ENCODE measurements at places on chromosomes 13 and 19.
A peak's percentile ranks its signal among the peaks of the same experiment; 100 is the strongest.

GRCh38 chr13:95226932-95227695 lies 74.1 kb downstream of the ABCC4 start:
- no peak for DNase-seq

- no peak for DNase-seq
Observed at GRCh38 chr13:87129602-87130300, 541.4 kb upstream of the SLITRK5 start.

DNA sequence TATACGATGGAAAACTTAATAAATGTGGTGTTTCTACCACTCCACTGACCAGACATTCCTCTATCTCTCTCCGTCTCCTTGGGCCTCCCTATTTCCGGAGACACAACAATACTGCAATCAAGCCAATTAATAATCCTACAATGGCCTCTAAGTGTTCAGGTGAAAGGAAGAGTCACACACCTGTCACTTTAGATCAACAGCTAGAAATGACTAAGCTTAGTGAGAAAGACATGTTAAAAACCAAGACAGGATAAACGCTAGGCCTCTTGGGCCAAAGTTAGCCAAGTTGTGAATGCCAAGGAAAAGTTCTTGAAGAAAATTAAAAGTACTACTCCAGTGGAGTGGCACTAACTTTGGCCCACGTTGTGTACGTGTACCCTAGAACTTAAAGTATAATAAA lies 22.5 kb downstream of the ZDHHC20 start:
- DNase-seq = no peak

- DNase-seq = no peak
Observed at GRCh38 chr13:57857945-57858344, 226.4 kb downstream of the PCDH17 start.

DNA sequence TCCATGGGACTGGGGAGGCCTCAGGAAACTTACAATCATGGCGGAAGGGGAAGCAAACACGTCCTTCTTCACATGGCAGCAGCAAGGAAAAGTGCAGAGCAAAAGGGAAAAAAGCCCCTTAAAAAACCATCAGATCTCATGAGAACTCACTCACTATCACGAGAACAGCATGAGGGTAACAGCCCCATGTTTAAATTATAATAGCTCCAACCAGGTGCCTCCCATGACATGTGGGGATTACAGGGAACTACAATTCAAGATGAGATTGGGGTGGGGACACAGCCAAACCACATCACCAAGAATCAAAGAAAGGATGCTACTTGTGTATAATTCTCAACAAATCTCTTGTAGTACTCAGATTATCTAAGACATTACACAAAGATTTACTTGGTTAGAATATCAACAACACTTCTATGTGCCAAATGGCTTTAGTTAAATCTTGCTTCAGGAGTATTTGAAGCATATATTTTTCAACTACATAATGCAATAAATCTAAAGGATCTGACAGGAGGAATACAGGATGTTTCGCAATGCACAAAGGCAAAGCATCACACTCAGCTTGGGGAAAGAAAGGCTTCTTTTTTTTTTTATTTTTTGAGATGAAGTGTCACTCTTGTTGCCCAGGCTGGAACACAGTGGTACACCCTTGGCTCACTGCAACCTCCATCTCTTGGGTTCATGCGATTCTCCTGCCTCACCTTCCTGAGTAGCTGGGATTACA lies 180.0 kb downstream of the LHFPL6 start:
- no peak for DNase-seq

DNA sequence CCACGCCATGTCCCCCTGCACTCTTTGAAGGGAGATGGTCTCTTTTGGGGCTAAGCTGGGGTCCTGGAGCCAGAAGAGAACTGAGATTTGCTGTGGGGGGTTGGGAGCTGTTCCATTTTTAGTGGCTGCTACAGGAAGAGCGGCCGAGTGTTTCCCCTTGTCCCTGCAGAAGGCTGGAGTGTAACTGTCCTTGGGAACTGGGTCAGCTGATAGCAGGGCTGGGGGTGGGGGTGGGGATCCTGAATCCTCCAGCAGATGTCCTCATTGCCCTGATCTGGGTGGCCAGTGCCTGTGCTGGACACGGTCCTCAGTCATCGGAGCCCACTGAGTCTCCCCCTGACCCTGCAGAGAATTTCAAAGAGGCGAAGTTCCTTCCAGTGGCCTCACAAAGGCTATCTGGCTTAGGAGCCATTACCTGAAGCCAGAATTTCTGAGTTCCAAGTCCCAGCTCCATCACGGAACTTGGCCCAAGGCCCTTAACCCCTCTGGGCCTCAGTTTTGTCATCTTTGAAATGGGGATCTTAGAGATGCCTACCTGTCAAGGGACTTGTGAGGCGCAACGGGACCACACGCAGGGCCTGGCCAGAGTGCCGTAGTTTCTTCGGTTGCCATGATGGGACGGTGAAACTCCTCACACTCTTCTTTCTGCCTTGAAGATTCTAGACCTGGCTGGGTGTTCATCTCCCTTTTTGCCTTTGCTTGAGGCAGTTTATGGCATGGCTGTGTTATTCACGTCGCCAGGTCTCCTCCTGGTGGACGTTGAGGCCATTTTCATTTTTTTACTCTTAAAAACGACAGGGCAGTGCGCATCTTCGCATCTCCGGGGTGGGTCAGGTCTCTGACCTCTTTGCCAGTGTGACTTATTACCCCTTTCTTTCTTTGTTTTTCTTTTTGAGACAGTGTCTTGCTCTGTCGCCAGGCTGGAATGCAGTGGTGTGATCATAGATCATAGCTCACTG lies 51.9 kb downstream of the DNM2 start:
- peak; percentile 53 for DNase-seq

GRCh38 chr13:42547612-42548011 lies 26.3 kb upstream of the TNFSF11 start:
- DNase-seq = no peak

DNA sequence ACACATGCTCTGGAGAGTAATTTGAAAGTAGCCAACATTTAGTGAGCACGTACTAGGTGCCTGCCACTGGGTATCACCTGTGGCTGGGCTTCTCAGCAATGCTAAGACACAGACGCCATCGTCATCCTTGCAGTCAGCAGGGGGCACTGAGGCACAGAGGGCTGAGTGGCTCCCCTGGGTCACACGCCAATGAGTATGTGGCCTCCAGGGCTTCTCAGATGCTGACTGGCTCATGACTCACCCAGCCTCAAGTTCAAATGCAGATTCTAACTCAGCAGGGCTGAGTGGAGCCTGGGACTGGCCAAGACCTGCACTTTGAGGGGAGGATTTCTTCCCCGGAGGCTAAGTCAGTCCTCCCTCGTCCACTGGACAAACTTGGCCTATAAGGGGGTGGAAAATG lies 115.1 kb upstream of the CACNA1A start:
- peak; percentile 77 for DNase-seq

GRCh38 chr19:7706188-7706954 lies 4.4 kb upstream of the FCER2 start:
- no peak for DNase-seq

- DNase-seq = no peak
Observed at GRCh38 chr13:36385489-36385888, 39.3 kb upstream of the SPART start.

DNA sequence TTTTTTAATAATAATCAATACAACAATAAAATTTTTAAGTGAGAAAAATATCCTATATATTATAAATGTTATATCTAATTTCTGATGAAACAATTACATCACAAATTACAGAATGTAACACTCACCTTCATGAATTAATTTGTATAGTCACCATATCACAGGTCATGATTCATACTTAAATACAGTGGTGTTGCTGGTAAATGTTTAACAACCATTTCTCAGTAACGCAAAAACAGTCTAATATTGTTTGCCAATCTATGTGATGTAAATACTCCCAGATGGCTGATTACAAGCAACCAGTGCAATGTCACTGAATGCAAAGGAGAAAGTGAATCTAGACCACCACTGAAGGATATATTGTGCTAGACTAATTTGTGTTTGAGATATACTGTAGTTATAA lies 97.5 kb downstream of the DIAPH3 start:
- DNase-seq = no peak

- DNase-seq = no peak
Observed at GRCh38 chr13:98280176-98280510, 103.1 kb upstream of the RNF113B start.

DNA sequence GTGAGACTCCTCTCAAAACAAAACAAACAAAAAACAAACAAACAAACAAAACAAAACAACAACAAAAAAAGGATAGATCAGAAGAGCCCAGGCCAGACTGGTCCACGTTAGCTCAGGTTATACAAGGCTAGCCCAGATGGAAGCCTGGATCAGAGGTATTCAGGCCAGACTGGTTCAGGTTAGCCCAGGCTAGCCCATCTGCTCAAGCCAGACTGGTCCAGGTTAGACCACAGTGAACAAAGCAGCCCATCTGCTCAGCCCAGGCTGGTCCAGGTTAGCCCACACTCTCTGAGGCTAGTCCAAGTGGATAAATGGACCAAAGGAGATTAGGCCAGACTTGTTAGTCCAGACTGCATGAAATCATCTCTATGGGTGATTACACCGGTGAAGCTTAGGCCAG lies 41.2 kb downstream of the CCL25 start:
- DNase-seq = no peak

DNA sequence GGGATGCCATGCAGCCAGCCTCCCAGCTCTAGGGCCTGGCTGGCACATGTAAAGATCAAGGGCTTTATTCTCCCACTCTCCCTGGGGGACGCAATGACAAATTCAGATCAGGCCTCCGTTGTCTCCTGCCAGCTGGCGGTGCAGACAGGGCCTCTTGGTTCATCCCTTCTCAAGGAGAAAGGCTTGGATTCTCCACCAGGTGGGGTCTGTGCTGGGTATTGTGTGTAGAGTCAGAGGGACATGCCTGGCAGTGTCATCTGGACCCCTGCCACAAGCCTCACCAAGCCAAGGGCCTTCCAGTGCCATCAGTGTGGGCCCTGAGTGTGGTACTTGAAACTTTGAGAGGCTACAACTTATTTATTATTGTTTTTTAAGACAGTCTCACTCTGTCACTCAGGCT lies 8.4 kb upstream of the PTPRS start:
- no peak for DNase-seq

DNA sequence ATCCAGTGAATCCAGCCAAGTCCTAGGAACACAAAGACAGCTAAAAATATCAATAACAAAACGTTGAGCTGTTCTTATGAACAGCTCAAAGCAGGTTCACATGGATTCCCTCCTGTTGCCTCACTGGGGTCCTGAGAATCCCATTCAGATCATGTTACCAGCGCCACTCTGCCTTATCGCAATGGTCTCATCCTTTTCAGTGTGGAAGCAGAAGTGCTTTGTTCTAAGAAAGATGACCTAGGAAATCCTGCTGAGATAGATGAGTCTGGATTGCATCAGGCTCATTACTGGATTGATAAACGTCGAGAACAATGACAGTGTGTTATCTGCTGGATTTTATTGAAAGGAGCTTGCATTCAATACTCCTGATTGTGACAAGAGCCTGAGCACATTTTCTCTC lies 87.0 kb downstream of the SLAIN1 start:
- no peak for DNase-seq

DNA sequence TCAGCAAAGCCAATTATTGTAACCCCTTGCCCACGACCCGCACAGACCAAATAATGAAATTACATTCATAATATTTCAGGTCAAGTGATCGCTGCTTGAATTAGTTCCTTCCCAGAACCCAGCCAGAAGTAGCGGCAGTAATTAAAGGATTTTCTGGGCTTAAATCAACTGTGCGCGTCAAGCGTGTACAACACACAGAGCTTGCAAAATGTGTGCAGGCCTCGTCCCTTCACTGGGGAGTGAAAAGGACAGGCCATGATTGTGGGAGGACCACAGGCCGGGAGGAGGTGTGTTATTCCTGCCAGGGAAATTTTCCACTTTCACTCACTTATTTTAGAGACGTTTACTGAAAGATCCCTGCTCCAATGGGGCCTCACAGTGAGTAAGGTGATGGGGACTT lies 84.9 kb downstream of the CHST8 start:
- DNase-seq = no peak

DNA sequence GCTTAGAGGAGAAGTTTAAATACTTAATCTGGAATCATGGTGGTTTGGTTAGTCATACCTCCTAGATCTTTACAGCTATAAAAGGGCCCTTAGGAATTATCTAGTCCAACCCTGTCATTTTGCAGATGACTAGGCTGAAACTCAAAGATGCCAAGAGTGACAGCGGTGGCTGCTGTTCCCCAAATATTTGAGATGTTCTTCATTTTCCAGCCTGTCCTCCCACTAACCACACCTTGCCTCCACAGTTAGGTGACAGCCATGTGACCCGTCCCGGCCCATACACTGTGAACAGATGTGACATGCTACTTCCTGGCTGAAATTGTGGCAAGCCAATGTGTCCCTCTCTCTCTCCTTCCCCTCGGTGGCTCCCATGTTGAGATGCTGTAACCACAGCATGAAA lies 225.5 kb upstream of the IPO5 start:
- no peak for DNase-seq

DNA sequence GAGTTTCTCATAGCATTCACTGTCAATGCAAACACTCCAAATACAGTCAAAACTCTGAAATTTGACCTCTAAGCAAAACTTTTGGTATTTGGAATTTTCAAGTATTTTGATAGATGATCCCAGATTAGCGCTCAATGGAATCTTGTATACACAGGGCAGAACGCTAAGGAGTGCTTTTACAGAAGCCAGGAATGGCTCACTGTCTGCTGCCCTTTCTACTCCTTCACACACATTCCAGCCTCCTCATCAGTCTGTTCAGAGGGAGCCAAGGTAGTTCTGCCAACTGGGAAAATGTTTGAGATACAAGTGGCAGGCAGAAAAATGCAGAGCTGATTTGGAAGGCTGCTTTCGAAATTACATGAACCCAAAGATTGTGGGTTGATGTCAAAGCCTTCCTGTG lies 4.4 kb upstream of the STARD13 start:
- no peak for DNase-seq

DNA sequence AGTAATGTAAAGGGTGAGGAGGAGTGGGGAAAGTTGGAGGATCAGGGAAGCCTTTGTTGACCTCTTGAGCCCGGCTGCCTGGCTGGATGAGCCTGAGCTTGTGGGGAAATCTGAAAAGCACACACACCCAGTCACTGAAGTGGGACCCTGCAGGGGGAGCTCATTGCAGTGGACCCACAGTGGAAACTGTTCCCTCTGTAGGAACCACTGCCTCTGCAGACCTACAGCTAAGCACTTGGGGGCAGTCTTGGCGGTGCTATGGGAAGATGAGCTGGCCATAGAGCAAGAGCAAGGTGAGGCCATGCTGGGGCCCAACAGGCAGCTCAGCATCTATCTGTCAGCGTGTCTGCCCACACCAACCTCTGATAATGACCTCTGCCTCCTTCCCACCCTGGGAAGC lies 294.8 kb downstream of the TSHZ3 start:
- peak; percentile 2 for DNase-seq

- no peak for DNase-seq
Observed at GRCh38 chr13:31101472-31102170, 60.1 kb downstream of the HSPH1 start.

DNA sequence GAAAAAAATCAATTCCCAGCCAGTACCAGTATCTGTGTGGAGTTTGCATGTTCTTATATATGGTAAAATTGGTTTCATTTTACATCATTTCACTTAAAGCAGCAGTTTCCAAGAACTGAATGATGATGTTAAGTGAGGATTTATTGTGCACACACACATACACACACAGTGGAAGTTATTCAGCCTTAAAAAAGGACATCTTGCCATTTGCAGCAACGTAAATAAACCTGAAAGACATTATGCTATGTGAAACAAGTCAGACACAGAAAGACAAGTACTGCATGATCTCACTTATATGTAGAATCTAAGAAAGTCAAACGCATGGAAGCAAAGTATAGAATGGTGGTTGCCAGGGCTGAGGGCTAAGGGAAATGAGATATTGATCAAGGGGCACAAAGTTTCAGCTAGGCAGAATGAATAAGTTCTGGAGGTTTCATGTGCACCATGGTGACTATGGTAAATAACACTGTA lies 5.3 kb downstream of the SIGLECL1 start:
- no peak for DNase-seq

All from HS-5 (cell line).